NCI-H510A treated with DMSO at 0.1 percent for 48 hours (cell line): ENCODE measurements at places on chromosomes 2 and 18.

DNA sequence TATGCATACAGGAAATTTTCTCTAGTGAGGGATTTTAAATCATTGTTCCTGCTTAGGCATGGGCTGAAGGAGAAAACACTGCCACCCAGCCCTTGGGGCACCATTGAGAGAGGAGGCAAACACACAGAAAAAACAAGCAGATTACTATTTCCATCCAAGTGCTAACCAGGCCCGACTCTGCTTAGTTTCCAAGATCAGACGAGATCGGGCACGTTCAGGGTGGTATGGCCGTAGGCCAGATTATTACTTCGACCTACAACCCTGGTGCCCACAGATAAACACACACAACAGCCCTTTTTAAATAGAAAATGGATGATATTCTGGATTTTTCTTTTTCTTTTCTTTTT, 45.4 kb upstream of the RHOB start:
- DNase-seq = no peak

DNA sequence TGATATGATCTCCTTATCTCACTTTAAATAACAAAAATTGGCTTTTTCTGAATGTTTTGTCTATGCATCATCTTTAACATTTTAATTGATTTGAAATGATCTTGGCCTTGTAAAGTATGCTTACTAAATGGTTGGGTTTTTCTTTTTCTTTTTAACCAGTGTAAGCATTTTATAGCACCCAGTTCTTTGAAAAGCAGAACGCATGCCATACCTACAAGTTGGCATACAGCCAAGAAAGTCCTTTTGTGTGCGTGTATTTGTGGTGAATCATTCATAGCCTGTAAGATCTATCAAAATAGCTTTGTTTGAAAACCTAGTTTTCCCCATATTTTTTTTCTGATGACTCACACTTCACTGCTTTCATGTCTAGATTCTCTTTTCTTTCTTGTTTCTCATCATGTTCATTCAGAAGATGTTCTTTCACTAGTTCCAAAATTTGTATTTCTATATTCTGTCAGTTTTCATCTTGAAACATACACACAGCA, 4.1 kb upstream of the VRK2 start:
- DNase-seq = peak; percentile 68

- no peak for DNase-seq
Observed at GRCh38 chr2:20882466-20883170, 59.7 kb upstream of the LDAH start.

- DNase-seq = no peak
Observed at GRCh38 chr2:241760301-241760771, 16.3 kb upstream of the GAL3ST2 start.

GRCh38 chr2:195532628-195533271, 124.3 kb upstream of the SLC39A10 start:
- no peak for DNase-seq

GRCh38 chr2:167817908-167818307, 429.5 kb downstream of the STK39 start:
- no peak for DNase-seq

DNA sequence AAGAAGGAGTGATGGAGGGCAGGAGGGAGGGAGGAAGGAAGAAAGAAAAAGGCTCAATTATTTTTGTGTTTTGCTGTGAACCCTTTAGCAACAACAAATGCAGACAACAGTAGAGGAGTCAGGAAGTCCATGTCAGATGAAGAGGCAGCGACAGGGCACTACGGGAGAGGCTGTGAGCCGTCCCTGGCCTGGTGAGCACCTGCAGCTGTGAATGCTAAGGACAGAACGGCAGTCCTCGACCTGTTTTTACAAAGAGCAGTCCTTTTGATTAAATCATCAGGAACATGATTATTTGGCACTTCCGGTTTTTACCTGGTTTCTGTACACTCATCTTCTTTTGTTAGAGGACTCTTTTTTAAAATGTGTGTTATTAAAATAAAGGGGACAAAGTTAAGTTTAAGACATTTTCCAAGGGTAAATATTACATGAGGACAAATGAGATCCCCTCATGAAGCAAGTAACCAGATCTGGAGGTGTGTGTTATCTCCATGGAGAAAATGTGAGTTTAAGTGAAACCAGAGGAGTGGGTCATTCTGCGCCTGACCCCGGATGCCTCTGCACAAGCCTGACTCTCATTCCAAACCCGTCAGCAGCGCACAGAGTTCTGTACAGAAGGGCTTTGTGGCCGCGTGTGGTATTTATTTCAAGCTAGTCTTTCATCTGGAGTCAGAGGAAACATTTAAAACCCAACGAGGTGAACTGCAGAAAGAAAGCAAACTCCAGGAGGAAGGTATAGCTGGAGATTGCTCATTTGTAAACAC, 492.5 kb downstream of the SOX11 start:
- DNase-seq = peak; percentile 47

DNA sequence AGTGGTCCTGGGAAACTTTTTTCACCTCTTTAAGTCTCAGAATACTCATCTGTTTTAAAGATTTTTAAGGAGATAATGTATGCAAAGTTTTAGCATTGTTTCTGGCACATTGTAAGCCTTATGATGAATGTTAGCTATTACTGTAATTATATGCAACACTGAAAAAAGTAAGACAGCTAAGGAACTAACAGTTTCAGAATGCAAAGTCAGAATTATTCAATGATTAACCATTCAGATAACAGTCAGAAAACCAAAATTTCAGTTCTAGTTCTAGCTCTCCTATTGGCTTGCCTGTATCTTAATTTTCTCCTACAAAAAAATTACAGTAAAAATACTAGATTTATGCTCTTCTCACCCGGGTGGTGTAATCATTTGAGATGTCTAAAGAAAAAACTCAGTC, 101.1 kb downstream of the SLC4A10 start:
- no peak for DNase-seq

GRCh38 chr2:154978710-154979109, 280.2 kb downstream of the KCNJ3 start:
- no peak for DNase-seq

- DNase-seq = no peak
Observed at GRCh38 chr2:20578266-20578894, 72.5 kb downstream of the HS1BP3 start.

- no peak for DNase-seq
Observed at GRCh38 chr2:2245500-2245899, 85.6 kb downstream of the MYT1L start.

GRCh38 chr2:101909760-101910159, 82.0 kb upstream of the IL1R2 start:
- no peak for DNase-seq

GRCh38 chr2:29281086-29281915, 166.1 kb downstream of the CLIP4 start:
- DNase-seq = peak; percentile 40

- DNase-seq = no peak
Observed at GRCh38 chr2:24111407-24111901, 11.7 kb downstream of the PFN4 start.

- peak; percentile 98 for DNase-seq
Observed at GRCh38 chr2:178450524-178450773, 526 bp downstream of the PRKRA start.

- DNase-seq = no peak
Observed at GRCh38 chr18:30093376-30093775, 949.2 kb downstream of the DSC3 start.

DNA sequence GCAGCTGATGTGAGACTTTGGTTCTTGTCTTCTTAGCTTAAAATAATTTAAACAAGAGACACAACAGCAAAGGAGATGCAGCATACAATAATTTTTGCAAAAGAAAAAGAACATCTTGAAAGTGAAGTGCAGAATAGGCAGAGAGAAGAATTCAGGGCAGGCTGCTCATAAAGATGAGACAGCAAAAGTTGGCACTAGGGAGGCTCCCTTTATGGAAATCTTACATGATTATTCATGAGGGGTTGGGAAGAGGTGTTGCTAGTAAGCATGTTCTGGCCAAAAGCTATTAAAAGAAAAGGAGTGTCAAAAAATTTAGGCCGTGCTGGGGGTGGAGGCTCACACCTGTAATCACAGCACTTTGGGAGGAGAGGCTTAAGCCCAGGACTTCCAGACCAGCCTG, 4.2 kb upstream of the ALPP start:
- no peak for DNase-seq

DNA sequence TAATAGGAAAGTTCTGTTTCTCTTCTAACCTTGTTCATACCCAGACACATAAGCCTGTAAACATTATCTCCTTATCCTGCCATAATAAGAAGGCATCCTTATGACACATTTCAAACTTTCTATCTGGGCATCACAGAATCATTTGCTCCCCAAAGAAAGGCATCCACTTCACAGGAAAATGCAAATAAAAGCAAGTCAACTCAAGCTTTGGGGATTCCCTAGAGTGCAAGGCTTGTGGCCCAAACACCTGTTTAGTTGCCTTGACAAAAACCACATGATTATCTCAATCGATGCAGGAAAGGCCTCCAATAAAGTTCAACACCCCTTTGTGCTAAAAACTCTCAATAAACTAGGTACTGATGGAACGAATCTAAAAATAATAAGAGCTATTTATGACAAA, 195.7 kb upstream of the GALNT5 start:
- DNase-seq = no peak

DNA sequence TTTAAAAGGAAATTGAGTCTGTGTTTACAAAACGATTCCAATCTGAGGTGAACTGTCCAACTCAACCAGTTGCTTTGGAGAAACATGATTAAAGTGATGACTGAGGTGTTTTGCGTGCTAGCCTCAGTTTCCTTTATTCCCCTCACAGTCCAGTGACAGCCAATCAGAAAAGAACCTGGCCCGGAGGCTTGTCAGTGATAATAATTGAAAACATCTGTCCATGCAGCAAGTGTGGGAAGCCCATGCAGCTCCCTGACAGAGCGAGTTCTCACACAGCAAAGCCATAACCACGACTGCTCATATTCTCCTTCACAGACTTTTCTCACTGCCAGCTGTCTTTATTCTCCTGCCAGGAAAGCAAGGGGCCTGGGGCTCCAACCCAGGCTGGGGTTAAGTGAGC, 613.4 kb downstream of the ARHGAP15 start:
- DNase-seq = no peak

DNA sequence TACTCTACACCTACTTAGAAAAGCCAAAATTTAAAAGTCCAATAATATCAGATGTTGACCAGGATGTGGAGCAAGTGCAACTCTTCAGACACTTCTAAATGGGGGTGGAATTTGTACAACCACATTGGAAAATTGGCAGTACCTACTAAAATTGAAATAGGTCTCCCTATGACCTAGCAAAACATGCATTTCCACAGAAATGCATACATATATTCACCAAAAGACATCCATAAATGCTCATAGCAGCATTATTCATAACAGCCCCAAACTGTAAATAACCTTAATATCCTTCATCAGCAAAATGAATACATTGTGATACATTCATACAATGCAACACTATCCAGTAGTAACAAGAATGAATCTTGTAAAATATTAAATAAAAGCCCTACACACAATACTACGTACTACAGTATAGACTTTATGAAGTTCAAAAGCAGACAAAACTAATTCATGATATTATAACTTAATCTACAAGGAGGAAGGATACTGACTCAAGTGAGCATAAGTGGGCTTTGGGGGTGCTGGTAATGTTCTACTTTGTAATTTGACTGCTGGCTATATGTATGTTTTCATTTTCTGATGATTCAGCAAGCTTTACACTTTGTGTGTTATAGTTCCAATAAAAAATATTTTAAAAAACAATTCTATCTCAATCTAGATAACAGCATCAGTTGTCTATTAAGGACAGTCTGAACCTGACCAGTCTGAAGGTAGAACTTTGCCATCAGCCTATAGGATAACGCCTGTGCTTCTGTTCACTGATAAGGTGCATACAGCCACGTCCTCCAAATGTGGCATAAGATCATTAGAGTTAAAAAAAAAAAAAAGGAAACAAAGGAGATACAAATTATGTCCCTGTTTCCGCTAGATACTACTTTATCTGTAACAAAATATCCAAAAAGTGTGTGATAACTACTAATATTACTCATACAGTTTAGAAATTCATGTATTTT, 6.6 kb upstream of the TNFRSF11A start:
- DNase-seq = no peak

DNA sequence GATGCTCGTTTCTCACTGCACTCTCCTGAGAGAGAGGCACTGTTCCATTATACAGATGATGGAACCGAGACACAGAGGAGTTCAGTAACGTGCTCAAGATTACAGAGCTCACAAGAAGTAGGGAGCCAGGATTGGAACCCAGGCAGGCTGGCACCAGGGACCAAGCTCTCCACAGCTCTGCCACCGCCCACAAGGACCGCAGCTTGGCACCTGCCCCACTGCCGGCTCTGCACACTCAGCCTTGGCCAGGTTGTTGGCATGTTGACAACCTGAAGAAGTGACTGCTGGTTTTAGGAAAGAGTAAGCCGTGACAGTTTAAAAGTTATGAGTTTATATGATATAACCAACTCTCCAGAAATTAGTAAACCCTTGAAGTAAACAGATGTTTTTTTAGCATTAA, 48.0 kb upstream of the ITM2C start:
- DNase-seq = no peak

DNA sequence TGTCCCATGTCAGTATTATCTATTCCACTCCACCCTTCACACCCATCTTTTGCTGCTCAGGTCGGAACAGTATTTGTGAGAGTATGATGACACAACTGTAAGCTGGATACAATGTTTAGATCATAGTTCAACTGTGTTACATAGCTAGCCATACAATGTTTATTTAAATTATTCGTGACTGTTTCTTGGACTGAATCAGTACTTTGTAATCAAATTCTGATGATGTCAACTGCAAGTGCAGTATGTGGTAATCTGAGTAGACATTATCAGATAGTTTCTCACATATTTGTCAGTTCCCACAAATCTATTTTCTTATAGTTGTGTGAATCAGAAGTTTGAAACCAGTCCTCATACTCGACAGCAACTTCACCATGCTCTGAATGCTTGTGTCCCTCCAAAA, 177.6 kb downstream of the ZNF407 start:
- DNase-seq = no peak

- no peak for DNase-seq
Observed at GRCh38 chr2:226583715-226584114, 215.9 kb downstream of the IRS1 start.

DNA sequence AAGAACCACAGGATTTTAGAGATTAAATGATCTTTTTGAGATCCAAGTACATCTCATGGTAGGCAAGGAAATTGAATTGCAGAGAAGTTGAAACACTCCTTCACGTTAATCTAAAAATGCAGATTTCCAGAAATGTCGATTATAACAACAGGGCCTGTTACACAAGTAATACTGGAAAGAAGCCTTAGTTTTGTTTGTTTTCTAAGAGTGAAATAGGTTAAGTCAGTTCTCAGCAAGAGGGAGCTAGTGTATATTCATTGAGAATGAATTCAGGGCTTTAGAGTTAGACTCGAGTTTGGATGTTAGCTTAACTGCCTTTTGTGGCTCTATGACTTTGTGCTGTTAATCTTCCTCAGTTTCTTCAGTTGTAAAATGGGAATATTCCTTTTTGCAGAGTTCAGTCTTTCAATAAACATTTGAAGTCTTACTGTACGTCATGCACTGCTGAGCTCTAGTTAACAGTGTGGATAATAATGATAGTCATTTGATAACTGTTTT, 926 bp downstream of the NDUFV2 start:
- peak; percentile 43 for DNase-seq

- DNase-seq = no peak
Observed at GRCh38 chr2:57701391-57701791, 345.2 kb upstream of the VRK2 start.

DNA sequence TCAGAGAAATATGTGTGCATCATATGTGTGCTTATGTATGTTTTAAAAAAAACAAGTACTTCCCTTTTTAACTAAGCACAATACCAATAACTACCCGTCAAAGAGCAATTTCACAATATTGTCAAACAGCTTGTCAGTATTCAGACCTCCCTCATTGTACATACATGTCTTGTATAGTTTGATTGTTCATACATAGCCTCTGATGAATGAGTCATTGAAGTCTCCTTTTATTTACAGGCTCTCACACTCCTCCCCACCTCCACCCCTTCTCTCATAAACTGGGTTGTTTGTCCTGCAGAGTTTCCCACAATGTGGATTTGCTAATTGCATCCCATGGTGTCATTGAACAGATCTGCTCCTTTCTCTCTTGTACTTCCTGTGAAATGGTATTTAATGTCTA, 132.8 kb upstream of the L3MBTL4 start:
- DNase-seq = peak; percentile 23
